Activated CD4-positive, alpha-beta T cell treated with anti-CD3 and anti-CD28 coated beads for 4 hours (primary cell): ENCODE measurements at places on chromosomes 2 and 18.

DNA sequence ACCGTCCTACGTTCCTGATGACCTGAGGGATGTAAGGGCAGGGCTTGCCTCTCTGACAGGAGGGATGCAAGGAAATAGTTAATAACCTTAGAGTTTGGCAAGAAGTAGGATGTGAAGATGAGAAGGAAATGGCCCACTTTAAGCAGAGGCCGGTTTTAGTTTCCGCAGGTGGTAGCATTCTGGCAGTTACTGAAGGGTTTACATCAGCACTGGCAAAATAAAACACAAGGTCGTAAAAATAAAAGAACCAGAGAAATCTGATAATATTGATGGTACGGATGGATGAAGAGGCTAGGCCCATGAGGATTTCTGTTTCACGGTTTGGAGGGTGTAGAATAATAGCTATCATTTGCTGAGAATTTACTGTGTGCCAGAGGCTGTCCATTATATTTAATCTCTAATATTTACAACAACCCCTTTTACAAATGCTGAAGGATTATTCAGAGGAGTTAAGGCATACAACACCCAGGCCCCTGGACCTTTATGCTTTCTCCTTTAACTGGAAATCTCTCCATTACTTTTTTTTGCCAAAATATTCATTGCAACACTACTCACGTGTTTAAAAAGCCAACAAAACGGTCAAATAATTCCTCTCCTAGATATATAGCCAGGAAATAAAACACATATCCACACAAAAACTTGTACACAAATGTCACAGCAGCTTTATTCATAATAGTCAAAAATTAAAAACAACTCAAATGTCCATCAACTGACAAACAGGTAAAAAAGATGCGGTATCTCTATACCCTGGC, 28.5 kb downstream of the DAPL1 start:
- no peak for DNase-seq

DNA sequence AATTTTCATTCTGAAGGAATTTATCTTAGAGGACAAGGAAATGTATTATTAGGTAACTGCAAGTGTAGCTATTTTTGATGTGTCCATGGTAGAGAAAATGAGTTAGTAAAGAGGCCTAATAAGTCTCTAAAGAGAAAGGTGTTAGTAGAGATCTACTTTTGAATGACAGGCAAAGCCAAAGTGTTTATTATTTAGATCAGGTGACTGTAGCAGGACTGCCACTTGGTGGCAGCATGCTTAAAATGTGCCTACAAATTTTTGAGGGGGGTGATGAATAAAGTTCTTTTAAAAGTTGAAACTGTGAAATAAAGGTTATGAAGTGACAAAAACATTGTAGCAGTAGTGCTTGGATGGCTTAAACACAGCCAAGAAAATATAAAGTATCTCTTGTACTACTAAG, 421.5 kb upstream of the MEIS1 start:
- no peak for DNase-seq

- no peak for DNase-seq
Observed at GRCh38 chr2:71551631-71551915, 98.2 kb downstream of the DYSF start.

GRCh38 chr2:105072039-105072438, 34.2 kb downstream of the MRPS9 start:
- DNase-seq = no peak

- DNase-seq = no peak
Observed at GRCh38 chr2:155256803-155257202, 558.3 kb downstream of the KCNJ3 start.

- DNase-seq = no peak
Observed at GRCh38 chr2:79799729-79800128, 286.9 kb downstream of the CTNNA2 start.

DNA sequence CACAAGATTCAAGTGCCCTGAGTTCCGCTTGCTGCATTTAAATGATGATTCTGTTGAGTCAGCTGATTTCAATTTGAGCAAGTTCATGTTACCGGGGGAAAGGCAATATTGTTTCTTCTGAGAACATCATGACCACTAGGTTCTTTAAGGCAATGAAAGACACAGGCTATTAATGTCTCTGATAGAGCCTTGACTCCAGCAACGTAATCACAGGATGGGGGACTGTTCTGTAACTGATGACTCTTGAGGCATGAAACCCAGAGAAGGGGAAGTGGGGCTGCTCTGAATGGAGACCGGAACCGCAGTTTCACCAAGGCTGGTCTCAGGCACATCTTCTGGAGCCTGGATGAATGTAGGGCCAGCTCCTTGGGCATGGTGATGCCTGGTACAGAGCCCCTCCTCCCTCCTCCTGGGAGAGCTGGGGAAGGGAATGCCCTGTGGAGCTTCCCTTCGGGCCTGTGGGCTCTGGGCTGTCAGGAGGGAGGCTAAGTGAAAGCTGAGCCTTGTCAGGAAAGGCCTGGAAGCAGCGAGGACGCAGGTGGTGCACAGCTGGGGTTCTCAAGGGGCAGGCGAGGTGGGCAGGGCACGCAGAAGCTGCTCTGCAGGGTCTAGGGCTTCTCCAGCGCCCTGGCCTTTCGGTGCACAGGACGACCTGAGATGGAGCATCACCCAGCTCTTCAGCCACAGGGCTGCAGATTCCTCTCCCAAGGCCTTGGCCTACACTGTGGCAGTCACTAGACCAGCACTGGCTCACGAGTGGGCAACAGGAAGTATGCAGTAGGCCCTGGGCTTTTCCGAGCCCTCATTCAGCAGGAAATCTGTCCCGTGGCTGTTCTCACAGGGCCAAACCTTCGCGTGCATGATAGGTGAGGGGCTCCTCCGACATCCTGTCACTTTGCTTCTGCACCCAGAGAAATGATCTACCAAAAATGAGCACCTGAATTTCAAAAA, 36.6 kb upstream of the PRLH start:
- no peak for DNase-seq

DNA sequence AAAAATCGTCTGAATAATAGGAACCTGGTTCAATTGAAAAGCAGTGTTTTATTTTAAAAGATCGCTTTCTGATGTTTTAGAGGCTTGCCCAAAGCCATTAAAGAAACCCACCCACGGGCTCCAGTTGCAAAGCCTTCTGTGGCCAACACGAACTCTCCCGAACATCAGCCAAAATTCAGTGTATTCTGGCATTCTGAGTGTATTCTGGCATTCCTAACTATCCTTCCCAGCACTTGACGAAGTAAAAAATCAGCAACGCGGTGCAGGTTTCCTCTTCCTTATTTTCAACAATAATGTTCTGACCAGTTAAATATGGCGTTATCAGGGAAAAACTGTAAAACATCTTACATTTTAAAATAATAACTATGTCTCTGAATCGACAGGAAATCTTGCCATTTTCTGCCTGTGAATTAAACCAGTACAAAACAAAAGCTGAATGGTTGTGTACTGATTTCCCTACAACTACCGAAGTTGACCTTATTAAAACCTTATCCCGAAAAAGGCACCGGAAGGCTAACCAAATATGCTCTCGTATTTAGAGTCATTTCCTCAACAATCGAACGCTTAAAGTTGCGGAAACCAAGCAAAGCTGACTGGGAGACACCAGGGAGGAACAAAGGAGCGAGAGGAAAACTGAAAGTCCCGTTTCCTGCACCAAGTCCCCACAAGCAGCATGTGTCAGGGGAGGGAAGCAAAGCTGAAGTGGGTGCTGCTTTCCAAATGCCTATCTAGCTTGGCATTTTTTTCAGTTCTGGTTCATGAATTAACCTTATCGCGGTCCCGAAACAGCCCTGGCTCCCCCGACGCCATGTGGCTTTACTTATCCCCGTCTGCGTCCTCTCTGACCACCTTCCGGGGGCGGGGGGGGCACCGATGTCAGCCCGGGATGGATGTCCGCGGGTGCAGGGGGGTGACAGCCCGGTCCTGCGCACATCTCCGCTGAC, 44.3 kb downstream of the ZNF516 start:
- no peak for DNase-seq

DNA sequence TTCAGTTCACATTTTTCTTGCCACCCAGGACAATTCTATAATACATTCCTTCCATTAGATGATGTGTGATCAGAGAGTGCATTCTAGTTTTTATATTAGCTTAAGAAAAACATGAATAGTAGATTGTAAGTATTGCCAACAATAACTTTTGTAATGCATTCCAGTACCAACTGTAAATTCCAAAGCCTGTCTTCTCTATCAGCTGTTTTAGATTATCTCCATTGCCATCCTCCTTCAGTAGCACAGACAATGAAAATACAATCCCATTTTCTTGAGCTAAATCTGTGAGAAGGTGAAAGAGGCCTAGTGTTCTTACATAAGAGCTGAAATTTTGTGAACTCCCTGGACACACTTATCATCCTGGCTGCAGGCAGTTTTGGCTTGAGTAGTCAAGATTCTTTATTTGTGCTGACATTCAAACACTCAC, 103.9 kb downstream of the CCBE1 start:
- no peak for DNase-seq

DNA sequence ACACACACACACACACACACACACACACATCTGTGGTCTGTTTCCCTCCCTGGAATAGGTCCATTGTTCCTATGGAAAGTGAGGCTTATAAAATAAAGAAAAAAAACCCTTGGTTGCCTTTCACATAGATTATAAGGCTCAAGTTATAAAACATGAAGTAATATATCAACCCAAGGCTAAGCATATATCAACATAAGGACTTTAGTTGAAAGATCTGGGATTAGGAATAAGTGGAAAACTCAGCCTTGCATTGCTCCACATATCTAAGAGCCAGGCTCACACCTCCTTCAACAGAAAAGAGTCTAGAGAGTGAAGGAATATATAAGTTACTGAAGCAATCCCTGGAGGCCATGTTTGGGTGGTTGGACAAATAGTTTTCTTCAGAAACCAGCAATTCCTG, 235.0 kb downstream of the SUCLG1 start:
- no peak for DNase-seq

DNA sequence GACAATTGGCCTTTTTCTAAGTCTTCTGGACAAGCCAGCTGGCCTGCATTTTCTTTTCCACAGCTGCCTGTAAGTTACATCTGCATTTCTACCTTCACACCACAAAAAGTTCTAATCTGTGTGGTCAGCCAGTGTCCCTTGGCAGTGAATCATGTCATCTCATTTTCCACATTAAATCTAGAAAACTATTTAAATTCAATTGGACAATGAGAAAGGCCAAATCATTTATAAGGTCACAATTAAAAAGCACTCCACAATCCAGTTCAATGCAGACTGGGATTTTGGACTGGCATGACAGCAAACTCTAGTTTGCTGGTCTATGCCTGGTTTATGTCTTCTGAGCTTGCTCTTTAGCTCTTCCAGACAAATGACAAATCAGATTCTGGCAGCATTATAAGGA, 494.2 kb upstream of the SPHKAP start:
- no peak for DNase-seq

DNA sequence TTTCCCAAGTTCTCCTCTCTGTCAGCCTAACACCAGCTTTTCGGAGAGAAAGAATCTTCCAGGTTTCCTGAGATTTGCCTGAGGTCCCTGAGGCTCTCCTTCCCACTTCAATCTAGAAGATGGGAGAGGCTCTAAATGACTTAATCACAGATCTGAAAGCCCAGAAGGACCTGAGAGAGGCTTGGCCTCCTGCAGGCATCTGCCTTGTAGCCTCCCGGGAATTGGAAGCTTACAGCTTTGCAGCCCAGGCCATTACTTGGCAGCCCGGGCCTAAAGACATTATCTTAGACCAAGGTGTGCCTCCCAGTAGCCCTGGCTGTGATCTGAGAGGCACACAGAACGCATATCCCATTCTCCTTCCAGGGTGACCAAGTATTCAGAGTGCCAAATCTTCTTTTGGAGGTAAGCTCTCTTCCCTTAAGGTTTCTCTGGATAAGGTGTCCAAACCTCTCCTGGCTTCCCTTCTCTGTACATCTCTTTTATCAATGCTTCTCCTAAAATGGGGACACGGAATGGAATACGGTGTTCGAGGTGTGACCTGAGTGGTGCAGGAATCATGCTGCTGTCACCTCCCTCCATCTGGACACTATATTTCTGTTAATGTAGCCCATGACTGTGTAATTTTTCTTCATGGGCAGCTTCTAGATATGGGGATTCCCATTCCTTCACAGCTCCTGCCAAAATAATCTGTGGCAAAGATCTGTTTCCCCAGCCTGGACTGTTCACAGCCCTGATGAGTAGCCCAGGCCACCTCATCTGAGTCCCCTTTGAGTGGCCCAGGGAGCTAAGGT, 16.0 kb downstream of the CTIF start:
- DNase-seq = no peak

DNA sequence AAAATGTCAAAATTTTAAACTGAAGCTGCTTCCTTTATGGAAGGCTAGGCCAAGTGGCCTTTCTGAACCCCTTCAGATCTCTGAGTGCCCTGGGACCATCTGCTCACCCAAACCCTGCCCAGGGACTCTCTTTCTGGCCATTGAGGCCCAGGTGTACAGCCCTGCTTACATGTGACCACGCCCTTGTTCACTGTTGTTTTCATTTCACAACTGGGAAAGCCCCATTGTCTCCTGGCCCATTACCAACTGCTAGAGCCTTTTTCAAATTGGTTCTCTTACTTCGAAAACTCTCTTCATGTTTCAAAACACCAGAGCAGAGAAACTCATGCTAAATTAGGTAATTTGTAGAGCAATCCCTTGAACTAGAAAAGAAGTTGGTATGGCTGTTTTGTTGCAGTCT, 219.5 kb upstream of the TANK start:
- no peak for DNase-seq

DNA sequence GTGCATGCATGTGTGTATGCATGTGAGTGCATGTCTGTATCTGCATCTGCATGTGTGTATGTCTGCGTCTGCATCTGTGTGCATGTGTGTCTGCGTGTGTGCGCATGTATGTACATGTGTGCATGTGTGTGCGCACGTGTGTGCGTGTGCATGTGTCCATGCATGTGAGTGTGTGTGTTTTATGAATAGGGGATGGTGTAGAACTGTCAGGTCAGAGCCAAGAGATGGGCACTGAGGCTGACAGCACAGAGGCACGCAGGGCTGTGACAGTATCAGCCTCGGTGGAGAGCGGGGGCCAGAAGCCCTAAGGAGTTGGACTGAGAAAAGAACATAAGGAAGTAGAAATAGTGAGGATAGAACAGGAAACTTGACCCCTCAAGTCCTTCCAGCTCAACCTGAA, 494.0 kb upstream of the MYT1L start:
- DNase-seq = no peak

DNA sequence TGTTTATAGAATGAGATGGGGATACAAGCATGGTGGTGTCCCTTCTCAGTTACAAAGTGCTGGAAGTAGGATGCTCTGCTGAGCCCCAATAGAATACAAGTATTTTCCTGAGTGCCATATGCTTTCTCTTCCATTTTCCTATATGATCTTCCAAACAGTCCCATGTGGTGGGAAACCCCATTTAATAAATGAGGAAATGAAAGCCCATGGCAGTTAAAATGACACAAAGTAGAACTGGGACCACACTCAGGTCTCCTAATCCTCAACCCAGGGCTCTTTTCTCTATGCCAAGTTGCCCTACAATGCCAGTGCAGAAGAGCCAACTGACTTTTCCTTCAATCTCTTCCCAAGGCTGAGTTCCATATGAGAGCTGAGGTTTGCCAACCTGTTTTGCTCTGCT, 210.2 kb upstream of the FBXO11 start:
- DNase-seq = no peak

- no peak for DNase-seq
Observed at GRCh38 chr2:95728878-95729596, 137.2 kb downstream of the TRIM43 start.
